ENCODE measurements at places on chromosomes 11 and 22.

DNA sequence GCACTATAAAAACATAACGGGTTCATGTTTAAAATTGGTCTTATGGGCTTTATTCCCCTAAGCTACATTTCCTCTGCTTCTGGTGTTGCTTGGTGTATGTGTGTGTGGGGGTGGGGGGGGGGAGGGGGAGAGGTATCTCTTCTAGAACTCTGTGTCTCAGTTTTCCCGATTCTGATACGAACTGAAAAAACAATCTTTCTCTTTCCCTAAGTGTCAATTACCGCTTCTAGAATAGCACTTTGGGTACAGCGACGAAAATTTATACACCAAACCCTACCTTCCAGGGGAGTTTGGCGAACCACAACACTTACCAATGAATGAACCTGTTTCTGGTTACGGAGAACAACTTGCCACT, 636 bp downstream of the NUP160 start:
- no peak for DNase-seq

DNA sequence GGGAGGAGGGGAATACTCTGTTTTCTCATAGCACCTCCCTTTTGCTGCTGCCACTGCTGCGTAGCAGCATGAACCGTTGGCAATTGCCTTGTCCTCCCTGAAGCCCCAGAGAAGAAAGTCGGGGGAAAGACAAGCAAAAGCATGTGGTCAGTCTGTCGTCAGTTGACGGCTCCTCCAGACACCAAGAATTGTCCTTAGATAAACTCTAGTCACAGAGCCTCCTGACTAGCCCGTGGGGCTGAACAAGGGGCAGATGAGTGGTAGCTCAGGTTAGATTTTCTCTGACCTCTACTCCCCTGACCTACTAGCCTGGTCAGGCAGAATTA, 126.4 kb upstream of the HSD17B12 start:
- no peak for DNase-seq

- DNase-seq: peak; percentile 95
Measured at GRCh38 chr22:45548991-45549761, 46.5 kb downstream of the FBLN1 start.

GRCh38 chr11:110079726-110080125, 13.5 kb upstream of the ZC3H12C start:
- DNase-seq: peak; percentile 53

- peak; percentile 35 for DNase-seq
Measured at GRCh38 chr11:27329867-27330632, 33.0 kb downstream of the CCDC34 start.

DNA sequence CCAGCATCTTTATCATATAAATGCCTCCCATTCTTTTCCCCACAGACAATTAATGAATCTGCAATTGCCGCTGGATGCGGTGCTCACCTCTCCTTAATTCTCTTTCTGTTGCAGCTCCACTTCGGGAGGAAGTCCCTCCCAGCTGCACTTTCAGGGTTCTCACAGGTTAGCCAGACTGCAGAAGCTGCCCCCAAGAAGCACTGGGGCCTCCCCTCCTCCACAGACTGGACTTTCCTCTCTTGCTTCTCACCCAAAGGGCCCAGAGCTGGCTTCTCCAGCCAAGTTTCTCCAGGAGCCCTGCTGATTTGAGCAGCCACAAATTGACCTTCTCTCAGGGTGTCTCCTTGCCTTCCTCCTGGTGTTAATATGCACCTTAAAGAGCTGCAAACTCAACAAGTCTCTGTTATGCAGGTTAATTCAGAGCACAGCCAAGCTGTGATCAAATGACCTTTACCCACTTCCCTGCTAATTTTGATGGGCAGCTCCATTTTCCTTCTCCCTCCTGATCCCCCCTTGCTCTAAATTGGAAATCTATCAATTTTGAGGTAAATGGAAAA, 298.9 kb downstream of the BUD13 start:
- no peak for DNase-seq

- no peak for DNase-seq
Measured at GRCh38 chr11:1230121-1230455, 7.2 kb downstream of the MUC5B start.

GRCh38 chr22:26701323-26701722, 43.9 kb downstream of the MIAT start:
- DNase-seq: no peak

- peak; percentile 78 for DNase-seq
Measured at GRCh38 chr11:61075891-61076290, 26.4 kb upstream of the CD5 start.

DNA sequence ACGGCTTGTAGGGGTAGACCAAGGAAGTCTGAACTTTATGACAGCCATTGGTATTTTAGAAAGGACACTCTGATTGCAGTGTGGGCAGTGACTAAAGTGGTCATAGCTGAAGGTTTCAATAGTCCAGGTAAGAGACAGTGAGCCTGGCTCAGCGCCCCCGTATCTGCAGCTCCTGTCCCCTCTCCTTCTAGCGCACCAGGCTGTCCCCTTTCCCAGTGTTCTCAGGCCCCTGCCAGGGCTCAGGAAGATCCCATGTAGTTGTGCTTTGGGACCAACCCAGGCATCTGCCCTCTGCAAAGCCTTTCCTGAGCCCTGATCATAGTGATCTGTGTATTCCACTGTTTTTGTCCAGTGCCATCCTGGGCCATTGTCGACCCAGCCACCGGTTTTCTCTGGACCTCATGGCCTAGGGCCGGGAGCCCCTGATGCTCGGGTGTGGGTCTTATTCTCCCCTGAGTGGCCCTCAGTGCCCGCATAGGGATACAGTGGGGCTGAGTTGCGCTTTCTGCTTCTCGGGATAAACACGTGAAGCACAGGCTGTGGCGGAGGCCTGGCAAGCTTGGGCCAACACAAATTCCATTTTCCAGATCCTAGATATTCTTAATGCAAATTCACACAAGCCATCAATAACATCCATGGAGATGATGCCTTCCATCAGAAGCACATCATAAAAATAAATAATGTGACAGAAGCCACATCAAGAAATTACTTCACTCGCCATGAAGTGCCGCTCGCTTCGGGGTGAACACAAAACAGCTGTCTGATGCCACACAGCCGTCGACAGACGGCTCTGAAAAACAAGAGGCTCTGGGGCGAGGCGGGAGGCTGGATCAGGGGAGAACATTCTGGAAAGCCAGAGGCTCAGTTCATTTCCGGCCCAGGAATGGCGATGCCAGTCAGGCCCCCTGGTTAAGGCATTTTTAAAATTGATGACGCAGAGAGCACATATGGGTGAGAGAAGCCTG, 805.0 kb downstream of the TBC1D22A start:
- DNase-seq: no peak

DNA sequence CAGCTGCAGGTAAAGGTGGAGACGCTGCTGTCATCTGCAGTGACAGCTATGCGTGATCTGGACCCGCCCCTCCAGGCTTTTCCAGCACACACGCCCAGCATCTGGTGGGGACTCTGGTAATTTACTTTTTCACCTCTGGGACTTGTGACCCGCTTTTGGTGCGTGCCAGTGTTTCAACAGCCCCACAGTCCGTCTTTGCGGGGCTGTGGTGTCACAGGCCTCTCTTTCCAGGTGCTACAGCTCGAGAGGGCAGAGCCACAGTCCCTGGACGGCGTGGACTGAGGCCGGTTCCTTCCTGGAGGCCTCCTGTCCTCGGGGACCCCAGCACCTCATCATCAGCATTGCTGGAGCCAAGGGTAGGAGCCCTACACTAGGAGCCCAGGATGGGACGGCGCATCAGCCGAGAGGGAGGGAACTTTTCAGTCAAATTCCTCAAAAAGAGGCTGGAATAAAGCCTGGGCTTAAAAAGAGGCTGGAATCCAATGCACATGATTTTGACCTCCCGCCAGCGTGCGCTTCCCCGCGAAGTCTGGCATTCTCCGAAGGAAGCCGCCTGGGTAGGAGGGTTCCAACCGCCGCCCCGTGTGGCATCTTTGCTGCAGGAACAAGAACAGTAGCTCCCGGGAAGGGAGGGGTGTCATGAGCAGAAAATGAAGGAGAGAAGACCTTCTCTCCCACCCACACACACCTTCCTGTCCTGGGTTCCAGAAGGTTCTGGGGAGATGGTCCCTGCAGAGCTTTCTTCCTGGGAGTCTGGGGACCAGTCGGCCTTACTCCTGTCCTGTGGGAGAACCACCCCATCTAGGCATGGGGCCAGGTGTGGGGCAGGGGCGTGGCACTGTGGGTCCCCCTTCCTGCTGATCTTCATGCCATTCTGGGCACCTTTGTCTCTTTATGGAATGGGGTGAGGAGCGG, 25.7 kb upstream of the KRTAP5-7 start:
- DNase-seq: no peak

GRCh38 chr11:134634897-134635831, 223.1 kb upstream of the B3GAT1 start:
- DNase-seq: no peak

GRCh38 chr11:117820516-117820915, 4.0 kb downstream of the FXYD2 start:
- no peak for DNase-seq

GRCh38 chr11:11857769-11858168, 16.0 kb downstream of the USP47 start:
- DNase-seq: no peak

- no peak for DNase-seq
Measured at GRCh38 chr11:122020902-122021301, 95.1 kb downstream of the BLID start.

DNA sequence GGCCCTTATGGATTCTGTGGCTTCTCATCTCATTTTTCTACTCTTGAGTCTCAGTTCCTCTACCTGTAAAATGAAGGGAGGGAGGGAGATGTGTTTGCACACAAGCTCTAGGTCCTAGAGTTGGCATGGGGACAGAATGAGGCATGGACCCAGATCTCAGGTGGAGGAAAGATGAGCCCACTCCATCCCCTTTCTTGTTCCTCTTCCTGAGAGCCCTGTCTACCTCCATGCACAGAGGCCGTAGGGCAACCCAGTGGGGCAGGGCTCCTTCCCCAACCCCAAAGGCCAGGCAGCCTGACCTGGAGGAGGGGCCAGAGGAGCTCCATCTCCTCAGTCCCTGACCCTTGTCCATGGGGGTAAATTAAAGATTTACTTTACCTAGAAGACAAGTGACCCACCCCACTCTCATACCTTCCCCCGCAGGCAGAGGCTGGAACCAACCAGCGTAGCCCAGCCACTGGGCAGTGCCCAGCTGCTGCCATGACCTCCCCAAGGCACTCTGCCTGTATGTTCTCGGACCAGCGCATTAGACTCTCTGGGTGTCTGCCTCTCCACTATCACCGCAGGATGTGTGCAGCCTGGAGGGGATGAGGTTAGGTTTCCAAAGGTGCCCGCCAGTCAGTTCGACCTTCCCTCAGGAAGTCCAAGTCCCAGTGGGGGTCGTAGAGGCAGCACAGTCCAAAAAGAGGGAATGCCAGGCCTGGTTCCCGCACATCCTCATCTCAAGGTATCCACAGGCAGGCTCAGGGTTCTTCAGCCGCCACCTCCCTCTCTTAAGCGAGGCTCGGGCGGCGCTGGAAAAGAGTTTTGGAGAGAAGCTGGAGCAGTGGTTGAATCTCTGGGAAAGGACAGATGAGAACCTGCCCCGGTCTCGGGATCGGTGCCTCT, 3.0 kb downstream of the SMTN start:
- DNase-seq: no peak

DNA sequence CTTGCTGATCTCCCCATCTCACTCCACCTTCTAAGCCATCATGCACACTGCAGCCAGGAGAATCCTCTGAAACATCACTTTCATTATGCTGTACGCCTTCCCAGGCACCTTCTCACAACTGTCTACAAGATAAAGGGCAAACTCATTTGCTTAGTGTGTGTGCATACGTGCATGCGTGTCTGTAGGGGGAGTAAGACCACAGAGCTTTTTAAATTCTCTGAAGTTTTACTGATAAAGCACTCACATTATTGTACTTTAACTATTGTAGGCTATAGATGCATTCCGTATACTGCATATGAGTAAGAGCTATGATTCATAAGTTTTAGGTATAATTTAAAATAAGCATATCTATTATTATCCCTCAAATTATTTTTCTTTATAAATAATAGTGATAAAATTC, 15.3 kb upstream of the ANKK1 start:
- DNase-seq: peak; percentile 47

Data from amniotic epithelial cell (primary cell).